ENCODE measurements at places on chromosomes 5 and 9.

DNA sequence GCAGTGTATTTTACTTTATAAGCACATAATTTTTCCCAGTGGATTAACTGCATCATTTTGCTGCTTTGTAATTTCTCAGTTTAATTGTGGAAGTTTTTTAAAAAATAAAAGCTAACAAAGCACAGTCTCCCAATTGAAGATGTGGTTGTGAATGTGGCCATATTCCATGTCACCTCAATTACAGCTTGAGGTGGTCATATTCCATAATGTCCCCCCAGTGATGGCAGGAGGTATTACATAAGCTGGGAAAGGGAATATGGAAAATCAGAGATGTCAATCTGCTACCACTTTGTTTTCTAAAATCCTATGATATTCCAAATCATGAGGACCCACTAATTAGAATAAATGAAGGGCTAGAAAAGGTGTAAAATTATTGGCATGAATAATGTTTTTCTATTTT, 1672.0 kb upstream of the CDH9 start:
- no peak for DNase-seq

DNA sequence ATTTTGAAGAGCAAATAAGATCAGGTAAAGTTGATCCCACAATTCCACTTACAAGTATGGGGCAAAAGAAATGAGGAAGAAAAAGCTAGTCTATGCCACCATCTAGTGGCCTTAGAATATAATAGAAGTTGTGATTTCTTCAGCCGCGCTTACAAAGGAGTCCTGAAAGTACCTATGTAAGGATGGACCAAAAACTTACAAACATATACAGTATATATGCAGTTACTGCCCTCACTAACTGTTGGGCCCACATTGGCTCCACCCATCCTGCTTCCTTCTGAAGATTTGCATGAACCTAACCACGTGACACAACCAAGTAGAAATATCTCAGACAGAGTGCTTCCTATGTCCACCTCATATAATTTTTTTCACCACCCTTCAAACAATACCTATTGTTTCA, 11.7 kb upstream of the OR13D1 start:
- no peak for DNase-seq

DNA sequence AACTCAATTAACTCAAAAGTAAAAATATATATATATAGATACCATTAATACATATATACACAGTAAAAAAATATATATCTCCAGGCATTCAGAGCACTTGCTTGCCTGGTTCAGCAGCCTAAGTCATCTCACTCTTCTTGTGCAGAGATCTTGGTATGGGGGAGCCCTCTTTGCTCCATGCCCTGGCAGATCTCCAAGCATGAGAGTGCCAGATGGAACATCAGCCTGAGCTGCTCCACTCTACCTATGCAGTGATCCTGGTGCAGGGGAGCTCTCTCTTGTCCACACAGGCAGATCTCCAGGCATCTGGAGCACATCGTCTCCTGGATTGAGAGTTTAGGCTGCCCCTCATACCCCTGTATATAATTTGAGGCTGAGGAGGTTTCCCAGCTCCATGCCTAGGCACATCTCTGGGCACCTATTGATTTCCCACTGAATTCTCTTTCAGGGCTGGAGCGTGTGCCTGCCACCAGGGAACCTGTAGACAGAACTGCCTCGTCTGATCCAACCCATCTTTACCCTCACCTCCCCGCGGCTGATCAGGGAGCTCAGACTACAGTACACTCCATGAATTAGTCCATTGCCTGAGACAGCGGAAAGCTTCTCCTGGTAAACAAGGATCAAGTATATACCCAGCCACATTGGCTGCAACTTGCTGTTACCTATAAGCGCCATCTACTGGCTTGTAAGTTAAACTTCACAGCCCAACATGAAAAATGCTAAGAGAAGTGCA, 342.4 kb upstream of the GRIA1 start:
- DNase-seq: peak; percentile 16

GRCh38 chr5:116699332-116699731, 124.7 kb upstream of the SEMA6A start:
- no peak for DNase-seq

- no peak for DNase-seq
Measured at GRCh38 chr5:76294573-76294972, 108.5 kb upstream of the IQGAP2 start.

DNA sequence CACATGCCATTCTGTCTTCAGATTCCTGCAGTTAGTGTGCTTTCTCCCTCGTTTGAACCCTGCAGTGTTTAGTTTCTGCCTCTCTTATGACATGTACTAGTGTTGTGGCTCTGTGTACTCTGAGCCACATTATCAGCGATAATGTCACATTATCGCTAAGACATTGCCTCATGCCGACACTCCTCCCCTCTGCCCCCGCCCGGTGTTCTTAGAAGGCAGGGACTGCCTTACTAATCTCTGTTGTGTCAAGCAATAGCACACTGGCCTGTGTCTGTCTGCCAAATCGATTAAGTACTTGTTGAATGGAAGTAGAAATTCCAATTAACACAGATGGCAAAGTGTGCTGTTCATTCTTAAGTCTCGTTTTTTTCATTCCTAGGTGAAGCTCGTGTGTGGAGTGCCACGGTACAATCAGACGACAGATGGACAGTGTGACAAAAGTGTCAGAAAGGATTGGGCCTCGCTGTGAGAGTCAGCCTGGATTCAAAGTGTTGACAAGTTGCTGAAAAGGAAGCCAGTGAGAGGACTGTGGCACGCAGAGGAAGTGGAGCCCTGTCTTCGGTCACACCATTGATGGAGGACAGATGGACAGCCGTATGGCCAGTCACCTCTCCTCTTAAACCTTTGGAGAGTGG, 10.5 kb downstream of the PIK3R1 start:
- DNase-seq: no peak

- DNase-seq: no peak
Measured at GRCh38 chr9:109455391-109455790, 42.7 kb downstream of the PTPN3 start.

- no peak for DNase-seq
Measured at GRCh38 chr9:126919193-126919592, 4.6 kb downstream of the RALGPS1 start.

DNA sequence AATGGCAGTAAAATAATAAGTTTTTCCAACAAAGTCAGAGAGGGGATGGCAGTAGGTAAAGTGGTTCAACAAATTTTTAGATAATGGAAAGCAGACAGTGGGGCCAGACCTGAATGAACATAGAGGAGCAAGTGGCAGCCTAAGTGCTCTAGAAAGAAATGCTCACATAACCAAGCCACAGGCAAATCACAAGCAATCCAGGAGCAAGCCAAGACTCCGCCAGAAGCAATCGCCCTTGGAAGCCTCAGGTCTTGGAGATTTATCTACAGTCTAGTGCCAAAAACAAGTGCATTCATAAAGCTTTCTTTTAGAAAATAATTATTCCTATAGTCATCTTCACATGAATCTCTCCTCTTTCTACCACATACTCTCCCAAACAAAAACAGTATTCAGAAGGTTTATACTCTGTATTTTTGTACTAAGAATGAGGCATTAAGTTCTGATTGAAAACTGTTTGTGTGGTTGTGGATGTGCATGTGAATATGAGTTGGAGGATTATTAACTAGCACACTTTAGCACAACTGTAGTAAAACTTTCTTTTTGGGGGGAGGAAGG, 375.5 kb downstream of the CDH9 start:
- DNase-seq: no peak

GRCh38 chr5:151741678-151742423, 16.6 kb downstream of the ATOX1 start:
- DNase-seq: no peak

DNA sequence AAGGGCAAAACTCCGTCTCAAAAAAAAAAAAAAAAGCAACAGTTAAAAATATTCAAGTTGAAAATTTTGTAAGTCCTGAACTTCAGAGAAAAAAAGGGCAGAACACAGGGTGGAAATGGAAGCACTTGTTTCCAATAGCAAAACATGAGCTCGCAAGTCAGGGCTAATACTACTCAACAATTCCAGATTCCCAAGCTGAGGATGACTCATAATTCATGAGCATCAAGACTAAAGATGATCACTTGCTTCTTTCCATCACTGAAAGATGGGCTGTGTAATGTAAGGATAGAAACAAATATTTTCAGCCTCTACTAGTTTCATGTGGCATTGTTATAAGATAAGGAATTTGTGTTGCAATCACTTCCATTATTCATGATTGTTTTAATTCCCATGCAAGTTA, 33.5 kb upstream of the FST start:
- no peak for DNase-seq

DNA sequence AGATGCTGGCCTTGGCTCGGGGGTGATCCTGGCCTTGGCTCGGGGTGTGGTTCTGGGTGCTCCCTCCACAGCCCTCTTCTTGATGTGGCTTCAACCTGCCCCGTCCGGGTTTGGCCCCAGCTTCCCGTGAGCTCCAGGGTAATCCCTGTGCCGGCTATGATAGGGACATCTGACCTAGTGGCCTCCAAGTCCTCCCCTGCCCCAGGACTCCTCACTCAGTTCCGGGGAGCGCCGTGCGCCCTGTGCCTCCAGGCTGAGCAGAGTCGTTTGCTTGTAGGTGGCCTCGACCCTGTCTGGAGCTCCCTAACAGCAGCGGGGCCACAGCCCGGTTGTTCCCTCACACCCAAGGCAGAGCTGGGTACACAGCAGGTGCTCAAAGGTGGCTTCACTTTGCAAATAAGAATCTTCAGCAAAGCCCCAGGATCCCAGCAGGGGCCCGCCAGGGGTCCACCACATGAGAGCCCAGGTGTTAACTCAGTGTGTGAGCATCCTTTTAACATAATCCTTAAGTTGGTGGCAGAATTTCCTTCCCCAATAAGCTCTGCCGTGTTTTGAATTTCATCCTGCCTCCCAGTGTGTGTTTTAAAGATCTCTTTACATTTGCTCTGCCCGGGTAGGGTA, 32.3 kb upstream of the CEP72 start:
- DNase-seq: no peak

DNA sequence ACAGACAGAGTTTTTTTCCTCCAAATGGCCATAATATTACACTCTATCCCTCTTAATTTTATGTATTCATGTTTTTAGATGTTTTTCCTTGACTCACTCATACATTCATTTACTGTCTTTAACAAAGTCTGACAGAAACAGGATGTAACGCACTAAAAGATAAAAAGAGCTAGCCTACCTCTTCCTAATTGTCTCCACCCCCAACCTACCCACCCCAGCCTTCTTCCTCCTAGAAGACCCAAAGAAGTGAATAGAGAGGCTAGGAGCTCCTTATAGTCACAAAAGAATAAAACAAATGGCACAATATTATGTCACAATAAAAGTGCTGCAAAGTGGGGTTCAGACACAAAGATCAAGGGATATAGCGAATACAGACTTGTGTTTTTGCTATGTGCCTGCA, 719 bp downstream of the NOL8 start:
- no peak for DNase-seq

- no peak for DNase-seq
Measured at GRCh38 chr9:83744206-83744605, 36.4 kb upstream of the UBQLN1 start.

GRCh38 chr5:55480781-55481180, 54.0 kb downstream of the PLPP1 start:
- no peak for DNase-seq

DNA sequence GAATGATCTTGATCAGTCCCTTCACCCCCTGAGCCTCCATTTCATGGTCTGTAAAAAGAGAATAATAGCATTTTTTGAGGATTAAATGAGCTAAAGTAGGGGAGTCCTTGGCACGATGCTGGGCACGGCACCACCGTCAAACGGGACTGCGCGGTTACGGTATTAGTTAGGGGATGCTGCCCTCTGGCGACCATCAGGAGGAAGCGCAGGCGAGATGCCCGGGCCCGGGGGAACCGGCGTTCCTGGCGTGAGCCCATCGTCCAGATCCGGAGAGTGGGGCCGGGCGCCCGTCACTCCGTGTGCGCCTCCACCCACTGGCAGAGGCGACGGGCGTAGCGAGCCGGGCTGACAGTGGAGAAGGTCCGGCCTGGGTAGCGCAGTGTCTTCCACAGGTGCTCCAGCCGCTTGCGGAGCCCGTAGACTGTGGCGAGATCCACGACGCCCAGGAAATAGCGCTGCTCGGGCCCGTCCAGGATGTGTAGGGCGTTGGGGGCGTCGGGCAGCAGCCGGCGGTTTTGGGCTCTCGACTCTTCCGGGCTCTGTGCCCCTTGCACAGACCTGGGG, 4.8 kb upstream of the ST6GALNAC4 start:
- no peak for DNase-seq

- no peak for DNase-seq
Measured at GRCh38 chr5:83925955-83926337, 205.3 kb upstream of the HAPLN1 start.

GRCh38 chr5:1253456-1254105, 28.4 kb downstream of the SLC6A18 start:
- no peak for DNase-seq

Data from right renal pelvis (tissue), 4 donors.